Glutamatergic neuron (in vitro differentiated cells): ENCODE measurements at places on chromosomes 7 and 10.

- no peak for DNase-seq
Observed at GRCh38 chr10:97889461-97890265, 40.0 kb downstream of the GOLGA7B start.

DNA sequence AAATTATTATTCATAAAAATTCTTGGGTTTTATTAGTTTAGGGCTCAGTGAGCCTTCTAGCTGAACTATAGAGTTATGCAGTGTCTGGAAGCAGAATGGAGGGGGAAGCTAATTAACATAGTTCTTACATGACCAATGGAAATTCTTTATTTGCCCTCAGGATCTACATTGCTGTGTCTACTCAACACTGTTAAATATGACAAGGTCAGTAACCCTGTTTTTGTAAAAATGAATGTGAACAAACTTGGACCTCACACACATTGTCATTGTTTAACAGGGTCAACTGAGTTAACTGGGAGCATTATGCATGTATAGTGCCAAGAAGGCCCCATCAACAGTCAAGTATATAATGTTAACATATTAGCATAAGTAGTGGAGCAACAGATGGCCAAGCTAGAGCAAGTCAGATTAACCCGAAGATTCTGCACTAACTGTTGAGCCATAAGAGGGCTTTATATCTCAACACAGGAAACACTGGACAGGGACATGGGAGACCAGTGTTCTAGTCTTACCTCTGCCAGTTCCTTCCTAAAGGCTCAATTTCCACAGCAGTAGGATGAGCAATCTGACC is 122.5 kb upstream of the SEM1 start:
- no peak for DNase-seq

DNA sequence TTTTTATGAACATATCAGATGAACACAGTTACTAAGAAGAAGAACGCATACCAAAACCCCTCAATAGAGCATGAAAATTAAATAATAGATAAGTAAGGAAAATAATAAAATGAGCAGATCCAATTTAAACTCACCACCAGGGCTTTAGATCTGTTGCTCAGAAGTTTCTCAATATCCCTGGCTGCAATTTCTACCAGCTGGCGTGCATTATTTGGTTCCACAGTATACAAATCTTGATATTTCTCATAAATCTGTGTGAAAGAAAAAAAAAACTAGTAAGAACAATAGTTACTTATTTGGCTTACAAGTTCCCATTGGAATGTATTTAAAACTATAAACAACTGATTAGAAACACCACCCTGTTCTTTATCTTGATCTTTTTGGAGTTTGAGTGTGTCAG is 108.6 kb downstream of the CACNA2D1 start:
- DNase-seq, result no peak

GRCh38 chr7:98251231-98251600 is 816 bp downstream of the TECPR1 start:
- no peak for DNase-seq

DNA sequence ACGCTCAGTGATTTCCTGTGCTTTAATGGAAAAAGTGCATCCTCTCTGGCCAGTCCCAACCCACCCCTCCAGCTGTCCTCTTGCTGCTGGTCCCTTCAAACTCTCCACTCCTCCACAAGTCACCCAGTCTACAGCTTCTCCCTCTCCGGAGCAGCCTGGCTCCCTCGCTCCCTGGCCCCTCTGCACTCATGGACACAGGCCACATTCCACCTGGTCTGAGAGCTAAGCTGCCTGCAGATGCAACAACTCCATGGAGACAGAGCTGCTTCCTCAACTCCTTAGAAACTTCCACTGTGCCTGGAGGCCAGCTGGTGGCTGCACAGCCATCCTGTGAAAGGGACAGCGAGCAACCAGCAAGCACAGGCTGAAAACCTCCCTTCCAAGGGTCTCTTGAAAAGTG is 88.0 kb downstream of the GPR26 start:
- DNase-seq, result no peak

- no peak for DNase-seq
Observed at GRCh38 chr7:48594349-48594748, 330.0 kb upstream of the CDC14C start.
